ENCODE measurements at places on chromosomes 4 and X.

DNA sequence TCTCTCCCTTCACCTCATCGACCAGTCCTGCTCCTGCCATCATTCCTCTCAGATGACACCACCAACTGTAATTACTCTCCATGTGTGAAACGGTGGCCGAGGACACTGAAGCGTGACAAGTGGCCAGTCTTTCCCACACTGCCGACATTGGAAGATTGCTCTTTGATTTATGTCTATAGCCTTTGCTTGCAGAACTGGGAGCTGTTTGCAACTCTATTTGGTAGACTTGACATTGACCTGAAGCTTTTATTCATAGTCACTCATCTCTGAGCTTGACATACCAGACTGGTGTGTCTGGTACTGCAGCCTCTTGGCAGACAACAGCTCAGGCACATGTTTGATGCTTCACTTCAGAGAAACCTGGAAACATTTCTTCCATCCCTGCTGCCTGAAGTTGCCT is 121.8 kb upstream of the GALNT7 start:
- DNase-seq: peak; percentile 78

DNA sequence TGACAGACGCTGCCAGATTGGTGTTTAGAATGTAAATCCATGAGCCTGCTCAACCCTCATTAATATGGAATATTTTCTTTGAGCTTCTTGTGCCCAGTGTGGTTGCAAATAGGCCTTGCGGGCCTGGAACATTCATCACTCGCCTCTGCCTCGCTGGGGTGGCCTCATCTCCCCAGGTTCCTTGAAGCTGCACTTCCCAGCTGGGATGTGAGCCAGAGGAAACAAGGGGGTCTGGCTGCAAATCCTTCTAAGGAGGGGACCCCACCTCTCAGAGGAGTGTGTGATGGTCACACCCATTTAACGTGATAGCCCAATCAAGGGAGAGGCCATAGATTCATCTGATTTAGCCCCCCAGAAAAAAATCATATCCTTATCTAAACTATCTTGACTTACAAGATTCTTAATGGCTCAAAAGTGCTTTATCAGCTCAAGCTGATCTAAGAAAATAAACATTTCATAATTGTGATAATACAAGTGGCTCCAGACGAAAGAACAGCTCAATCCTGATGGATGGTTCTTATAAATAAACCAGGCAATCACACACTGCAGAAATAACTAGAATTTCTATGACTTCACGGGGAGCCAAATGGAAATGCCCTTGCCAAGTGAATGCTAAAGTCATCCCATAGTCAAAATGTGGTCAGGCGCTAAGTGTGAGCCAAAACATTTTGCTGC is 189.9 kb downstream of the PTTG2 start:
- DNase-seq: no peak

GRCh38 chr4:143356493-143356892 is 19.8 kb downstream of the GAB1 start:
- no peak for DNase-seq

DNA sequence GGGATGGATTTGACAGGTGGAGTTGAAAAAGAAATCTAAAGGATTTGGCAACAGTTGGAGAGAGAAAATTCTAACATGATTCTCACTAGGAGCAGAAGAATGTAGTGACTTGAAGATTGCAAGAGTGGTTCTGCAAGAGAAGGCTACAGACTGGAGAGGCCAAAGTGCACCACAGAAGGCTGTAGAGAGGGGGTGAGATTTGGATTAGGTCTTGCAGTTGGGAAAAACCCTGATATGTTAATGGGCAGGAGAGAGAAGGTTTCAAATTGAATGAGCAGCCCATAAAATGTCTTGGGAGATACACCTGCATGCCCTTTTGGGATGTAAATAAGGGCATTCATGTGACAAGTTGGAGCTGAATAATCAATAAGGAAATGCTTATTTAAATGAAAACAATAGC is 14.7 kb upstream of the VEGFD start:
- no peak for DNase-seq

GRCh38 chr4:83340692-83341343 is 6.2 kb upstream of the HPSE start:
- no peak for DNase-seq

DNA sequence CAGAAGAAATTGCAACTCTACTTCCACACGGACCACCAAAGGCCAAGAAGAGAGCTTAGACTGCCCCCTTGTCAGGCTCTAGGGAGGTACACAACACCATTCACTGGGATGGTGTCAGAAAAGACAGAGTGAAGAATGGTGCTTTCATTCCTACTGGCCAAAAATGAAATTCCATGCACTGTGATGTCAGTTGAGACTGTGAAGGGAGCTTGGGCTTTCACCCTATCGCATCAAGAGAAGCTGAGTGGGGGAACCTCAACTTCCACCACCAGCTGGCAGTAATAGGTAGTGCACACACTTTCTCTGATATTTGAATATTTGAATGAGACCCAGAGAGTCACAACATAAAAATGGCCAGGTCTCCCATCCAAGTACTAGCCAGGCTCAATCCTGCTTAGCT is 65.9 kb downstream of the ZNF711 start:
- DNase-seq: peak; percentile 39

GRCh38 chr4:183370786-183371185 is 48.6 kb upstream of the CLDN24 start:
- DNase-seq: no peak

GRCh38 chr4:55906989-55907388 is 41.8 kb upstream of the CEP135 start:
- DNase-seq: no peak

DNA sequence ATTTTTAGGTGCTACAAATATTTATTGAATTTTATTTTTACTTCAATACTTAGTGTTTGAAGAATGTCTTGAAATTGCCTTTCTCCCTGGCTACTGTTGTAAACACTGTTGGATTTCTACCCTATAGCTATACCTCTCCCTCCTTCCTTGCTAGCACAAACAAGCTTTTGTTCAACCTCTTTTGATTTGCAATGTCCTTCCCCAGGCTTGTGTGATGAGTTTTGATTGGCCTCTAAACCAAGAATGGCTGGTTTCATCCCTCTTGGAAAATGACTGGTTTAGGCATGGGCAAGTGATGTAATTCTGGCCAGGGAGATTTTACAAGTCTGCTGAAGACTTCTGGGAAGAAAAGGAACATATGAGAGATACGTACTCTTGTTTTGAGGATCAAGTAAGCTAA is 25.3 kb upstream of the SLITRK2 start:
- no peak for DNase-seq

DNA sequence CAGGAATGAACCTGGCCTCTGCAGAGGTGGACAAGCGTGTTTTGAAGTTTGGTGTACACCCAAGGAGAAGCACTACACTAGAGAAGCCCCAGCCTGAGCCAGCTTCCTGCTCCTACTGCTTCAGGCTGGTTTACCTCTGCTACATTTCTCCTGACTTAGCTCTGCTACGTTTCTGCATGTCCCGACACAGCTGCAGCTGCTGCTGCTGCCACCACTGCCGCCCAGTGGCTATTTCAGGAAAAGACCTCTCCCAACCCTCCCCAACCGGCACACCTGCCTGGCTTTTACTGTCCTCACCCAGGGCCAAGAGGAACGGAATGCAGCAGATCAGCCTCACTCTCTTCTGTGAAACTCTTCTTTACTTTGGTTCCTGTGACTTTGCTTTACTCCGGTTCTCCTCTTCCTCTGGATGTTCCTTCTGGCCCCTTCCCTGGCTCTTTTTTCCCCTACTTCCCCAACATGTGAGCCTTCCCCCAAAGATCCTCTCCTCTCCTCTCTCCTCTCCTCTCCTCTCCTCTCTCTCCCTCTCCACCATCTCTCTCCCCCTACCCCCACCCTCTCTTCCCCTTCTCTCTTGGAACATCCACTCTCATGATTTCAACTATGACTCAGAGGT is 3.1 kb upstream of the P2RY4 start:
- peak; percentile 93 for DNase-seq

- DNase-seq: peak; percentile 28
Observed at GRCh38 chr4:67714248-67714583, 13.3 kb upstream of the UBA6 start.

- DNase-seq: no peak
Observed at GRCh38 chrX:72137846-72138495, 6.3 kb upstream of the RTL5 start.

- DNase-seq: no peak
Observed at GRCh38 chrX:20973038-20973437, 401.2 kb upstream of the CNKSR2 start.

GRCh38 chr4:56410247-56411062 is 23.2 kb upstream of the AASDH start:
- peak; percentile 94 for DNase-seq

DNA sequence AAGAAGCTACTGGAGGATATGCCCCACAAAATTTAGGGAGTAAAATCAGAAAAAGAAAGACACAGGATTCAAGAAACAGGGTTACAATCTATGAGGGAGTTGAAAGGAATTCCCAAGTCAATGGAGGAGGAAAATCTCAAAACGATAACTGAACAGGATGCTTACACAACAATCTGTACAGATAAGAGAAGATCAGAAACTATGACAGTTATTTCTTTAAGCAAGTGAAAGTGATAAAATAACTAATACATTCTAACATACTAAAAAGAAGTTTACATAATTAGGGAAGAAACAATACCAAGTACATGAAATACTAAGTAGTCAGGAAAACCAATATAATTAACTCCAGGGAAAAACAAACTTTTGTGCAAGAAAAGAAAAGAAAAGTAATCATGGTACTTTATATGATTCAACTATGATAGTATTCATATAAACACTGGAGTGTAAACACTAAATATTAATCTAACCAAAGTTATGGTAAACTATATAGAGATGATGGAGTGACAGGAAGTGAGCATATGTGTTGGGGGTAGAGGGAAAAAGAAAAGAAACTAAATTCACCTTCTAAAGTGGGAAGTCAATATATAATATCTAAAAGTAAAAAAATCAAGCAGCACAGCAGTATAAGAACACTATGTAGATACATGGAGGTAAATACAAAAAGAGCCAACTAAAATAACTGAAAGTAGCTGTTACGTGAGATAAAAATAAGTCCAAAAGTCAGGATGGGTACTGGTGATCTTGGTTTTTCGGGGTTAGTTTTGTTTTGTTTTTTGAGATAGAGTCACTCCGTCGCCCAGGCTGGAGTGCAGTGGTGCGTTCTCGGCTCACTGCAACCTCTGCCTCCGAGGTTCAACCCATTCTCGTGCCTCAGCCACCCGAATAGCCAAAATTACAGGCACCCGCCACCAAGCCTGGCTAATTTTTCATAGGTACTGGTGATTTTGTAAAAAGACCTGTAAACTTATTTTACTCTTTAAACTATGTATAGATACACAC is 99.3 kb downstream of the TEX11 start:
- DNase-seq: no peak

DNA sequence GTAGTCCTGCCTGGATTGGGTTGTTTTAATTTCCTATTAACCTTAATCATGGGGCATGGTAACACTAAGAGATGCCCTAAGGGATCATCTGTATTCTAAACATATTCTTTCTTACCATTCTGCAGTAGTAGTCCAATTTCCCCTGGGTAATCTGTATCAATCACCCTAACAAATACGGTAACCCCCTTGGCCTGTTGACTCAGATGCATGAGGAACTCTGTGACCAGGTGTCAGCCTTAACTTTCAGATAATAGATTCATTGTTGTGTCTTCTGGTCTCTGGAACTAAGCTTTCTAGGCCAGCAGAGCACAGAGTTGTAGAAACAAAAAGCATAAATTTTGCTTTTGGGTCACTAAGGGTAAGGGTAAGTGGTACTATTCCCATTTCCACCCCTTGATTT is 13.1 kb upstream of the BANK1 start:
- no peak for DNase-seq

DNA sequence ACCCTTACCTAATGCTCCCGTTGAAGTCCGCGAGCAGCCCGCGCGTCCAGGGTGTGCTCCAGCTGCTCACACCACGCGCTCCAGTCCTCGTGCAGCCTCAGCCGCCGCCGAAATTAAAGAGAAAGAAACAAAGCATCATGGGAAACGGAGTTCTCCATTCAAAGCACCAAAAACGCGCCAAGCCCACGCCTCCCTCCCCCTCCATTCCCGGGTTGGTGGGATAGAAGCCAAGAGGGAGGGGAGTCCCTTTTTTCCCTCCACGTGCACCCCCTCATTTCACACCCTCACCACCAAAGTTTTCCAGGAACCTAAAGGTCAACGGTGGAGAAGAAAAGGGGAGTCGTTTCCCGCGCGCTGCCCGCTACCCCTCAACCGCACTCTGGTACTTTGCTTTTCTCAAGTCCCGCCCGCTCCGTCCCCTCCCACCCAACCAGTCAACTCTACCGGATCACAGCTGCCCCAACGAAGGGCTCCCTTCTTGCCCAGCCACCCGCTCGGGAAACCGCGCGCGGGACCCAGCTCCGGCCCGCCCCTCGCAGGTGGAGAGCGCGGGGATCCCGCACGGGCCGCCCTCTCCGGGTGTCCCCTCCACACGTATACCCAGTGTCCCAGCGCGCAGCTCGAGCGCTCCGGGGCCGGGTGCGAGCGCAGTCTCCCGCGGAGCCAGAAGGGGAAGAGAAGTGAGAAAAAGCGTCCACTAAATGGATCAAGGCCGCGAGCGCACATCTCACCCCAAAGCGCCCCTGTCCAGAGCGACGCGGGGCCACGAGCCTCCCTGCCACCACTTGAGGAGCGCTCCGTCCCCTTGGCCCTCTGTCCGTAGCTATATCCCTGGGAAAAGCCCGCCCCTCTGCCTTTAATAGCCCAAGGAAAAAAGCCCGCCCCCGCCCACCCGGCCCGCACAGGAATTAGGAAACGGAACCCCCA is 65.1 kb upstream of the CCDC160 start:
- DNase-seq: peak; percentile 66

DNA sequence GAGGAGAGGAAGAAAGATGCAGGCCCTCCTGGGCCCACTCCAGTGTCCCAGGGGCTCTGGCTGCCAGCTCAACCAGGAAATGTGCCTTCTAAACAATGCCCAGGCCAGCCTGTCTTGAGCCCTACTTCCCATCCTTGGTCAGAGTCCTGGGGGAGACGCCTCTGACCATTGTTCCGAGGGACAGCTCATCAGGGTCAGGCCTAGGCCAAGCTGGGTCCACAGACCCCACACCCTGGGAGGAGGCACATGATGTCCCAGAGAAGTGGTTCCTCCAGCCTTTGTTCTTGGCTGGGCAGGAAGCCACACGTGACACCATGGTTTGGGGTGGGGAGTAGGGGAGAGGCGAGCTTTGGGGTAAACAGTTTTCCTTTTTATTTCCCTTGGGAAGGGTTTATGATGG is 102.5 kb downstream of the EFNB1 start:
- DNase-seq: no peak

DNA sequence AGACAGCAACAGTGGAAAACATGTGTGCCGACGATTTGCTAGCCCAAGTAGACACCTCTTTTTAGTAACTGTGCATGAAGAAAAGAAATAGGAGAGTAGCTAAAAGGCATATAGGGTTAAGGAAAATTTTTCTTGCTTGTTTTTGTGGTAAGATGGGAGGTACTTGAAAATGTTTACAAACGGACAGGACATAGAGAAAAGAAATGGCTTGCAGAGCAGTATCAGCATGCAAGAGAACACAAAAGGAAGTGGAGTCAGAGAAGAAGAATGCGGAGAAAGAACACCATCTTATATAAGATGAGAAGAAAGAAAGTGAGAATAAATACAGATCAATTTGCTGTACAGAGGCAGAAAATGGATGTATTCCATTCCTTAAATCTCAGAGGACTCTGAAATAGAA is 263.7 kb upstream of the ETNPPL start:
- no peak for DNase-seq
